Activated CD4-positive, CD25-positive, alpha-beta regulatory T cell (primary cell): ENCODE measurements at places on chromosomes 4 and X.

DNA sequence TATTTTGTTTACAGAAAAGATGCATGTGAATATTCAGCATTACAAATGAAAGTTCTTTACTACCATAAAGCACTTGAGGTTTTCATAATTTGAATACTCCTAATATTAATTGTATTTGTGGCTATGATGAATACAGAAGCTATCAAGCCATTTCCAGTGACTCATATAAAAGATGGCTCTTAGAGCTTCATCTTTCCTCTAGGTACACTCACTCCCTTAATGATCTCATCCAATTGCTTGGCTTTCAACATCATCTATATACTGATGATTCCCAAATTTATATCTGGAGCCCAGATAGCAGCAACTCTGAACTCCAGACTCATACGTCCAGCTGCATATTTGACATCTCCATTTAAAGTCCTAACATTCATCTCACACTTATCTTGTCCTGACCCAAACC lies 183.4 kb upstream of the FAM241A start:
- no peak for DNase-seq

GRCh38 chr4:91436556-91436955 lies 867.2 kb upstream of the GRID2 start:
- no peak for DNase-seq

DNA sequence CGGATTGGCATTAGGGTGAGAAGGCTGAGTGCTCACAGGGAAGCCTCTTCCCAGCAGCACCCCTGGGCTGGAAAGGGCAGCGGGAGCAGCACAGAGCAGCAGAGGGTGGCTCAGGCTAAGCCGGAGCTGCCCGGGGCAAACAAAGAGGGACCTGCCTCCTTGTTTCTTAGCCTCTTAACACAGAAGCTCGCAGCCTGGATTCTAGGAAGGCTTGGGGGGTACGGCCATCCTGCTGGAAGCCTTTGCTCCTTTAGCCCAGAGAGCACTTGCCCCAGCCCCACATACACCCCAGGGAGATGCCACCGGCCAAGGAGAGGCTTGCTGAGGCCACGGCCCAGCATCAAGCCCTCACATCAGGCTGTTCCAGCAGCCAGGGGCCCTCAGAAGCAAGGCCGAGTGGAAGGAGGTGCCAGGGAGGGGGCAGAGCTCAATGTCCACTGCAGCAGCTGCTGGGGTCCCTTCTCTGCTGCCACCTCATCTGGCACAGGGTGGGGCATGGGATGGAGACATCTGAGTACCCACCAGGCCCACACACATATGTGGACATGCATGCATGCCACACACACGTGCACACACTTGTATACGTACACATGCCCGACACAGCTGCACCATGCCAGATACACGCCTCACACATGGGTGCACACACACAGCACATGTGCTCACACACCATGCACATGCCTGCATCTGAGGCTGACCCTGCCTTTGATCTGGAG lies 20.3 kb upstream of the SPON2 start:
- no peak for DNase-seq

DNA sequence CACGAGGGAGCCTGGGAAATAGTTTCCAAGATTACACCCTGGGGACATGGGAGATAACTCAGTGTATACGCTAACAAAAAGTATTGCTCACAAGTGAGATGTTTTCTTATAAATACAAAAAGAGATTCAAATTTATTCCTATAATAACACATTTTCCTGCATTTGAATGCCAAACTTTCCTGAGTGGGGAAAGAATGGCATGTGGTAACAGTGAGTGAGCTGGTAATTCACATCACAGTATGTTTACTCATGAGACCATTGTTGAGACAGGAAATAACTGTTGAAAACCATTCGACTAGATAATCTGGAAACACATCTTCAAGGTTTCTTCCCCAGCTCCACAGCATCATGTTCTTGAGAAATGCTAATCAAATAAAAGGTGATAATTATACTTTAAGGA lies 109.1 kb downstream of the TASL start:
- DNase-seq = no peak

DNA sequence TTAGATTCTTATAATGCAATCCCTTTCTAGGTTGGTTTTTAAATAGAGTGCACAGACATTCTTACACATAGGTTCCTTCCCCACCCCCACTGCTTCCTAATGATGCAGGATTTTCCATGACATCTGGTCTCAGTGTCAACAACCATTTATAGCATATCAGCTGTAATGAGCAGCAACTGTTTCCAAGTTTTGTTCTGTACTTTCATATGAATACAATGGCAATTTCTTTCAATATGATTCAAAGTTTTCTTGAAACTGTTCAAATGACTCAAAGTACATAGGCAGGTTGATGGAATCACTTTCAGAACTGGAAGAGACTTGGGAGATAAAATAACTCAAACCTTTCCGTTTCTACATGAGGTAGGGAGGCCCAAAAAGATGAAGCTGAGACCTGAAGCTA lies 220.7 kb downstream of the CAMK2D start:
- no peak for DNase-seq

GRCh38 chr4:114464726-114465272 lies 133.8 kb upstream of the UGT8 start:
- DNase-seq = no peak

GRCh38 chrX:97763391-97763790 lies 879.7 kb downstream of the RPA4 start:
- DNase-seq = no peak

GRCh38 chr4:77268108-77268507 lies 111.1 kb downstream of the CCNG2 start:
- DNase-seq = no peak
